ENCODE measurements at places on chromosomes 3 and 15.

DNA sequence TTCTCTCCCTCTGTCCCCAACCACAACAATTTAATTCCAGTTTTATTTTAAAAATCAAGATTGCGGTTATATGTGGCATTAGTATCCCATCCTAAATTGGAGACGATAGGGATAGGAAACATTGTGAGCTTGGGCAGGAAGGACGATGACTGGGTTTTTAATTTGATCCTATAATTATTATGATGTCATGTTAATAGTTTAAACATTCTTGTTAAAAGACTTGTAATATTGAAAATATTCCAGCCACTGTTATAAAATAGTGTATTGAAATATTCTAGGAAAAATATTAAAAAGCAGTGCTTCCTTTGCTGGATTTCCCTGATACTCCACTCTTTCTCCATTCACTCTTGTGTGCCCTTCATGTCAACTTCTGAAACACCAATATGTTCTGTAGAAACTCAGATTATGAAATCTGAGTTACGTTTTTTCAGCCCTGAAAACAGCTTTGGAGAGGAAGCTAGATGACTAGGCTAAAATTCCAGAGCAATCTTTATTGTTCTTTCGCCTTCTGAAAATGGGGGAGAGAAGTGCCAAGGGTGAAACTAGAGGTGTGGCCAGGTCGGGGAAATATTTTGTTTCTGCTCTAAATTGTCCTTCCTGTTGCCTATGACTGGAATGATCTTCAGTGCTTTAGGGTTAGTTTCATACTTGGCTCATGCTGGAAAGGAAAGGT, 46.1 kb upstream of the MAP3K13 start:
- no peak for DNase-seq

GRCh38 chr3:18712713-18713576, 287.8 kb upstream of the SATB1 start:
- no peak for DNase-seq

DNA sequence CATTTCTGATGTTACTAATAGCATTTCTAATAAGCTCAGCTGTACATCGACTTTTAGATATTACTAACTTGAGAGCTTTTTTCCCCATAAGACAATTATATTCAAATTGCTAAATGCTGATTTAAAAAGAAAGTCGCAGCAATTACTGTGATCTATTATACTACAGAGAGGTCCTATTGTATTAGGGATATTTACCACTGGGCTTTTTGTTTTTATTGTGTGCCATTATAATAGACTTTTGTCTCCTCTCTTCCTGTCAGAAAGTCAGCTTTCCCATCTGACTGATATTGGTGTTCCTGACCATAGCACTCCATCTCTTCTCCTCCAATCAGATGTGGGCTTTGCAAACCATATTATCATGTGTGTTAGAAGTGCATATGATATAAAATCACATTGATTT, 27.2 kb upstream of the RYR3 start:
- DNase-seq: no peak

DNA sequence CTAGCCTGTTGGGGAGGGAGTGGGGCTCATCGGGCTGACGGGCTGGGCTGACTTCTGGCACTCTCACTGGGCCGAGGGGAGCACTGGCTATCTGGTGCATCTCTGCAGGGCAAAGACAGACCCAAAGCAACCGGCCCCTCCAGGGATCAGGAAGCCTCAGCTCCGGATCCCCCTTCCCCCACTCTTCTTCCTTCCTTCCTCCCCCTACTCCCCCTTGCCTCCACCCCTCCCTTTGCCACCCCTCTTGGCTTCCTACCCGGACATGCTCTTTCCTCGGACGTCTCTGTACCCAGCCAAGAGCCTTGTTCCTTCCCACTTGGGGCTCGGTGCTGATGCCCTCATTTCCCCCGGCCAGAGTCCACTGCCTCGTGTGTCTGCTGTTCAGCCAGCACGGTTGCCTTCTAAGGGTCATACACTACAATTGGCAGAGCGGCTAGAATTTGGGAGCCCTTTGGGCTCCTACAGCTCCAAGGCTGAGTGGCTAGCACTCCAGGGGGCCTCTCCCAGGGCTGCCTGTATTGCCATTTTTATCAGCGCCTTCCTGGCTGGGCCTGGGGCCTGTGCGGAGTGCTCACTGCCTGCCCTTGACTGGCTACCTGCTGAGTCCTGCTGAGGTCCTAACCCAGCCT, 10.9 kb downstream of the SEMA3F start:
- DNase-seq: no peak

DNA sequence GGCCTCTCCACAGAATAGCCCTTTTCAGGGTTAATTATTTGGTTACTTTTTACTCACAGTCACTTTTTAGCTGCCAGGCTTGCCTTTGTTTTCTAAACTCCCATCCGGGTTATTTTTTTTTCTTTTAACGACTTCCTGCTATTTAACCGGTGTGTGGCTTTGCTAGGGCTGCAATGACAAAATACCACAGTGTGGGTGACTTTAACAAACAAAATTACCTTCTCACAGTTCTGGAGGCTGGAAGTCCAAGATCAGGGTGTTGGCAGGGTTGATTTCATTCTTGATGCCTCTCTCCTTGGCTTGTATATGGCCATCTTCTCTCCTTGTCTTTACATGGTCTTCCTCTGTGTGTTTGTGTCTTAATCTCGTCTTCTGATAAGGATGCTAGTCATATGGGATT, 91.5 kb downstream of the IL1RAP start:
- DNase-seq: no peak

DNA sequence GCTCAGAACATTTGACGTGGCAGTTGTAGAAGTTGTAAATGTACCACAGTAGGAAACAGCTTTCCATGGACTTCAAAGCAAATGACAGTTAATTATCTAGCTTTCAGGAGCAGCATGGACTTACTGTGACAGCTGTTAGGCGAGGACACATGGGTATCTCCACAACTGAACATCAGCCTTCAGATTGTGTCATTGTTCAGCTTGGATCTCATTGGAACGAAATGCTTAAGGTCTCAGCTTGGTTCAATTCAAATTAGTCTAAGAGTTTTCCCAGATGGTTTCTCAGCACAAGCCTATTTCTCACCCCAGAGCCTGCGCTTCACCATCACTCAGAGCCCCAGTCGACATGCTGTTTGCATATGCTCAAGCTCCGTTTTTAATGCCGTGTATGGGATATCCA, 21.1 kb upstream of the GYG1 start:
- no peak for DNase-seq

Data from activated T-helper 1 cell treated with Interleukin-2 at 50 U/mL for 16 hours (primary cell).